Endothelial cell of umbilical vein (primary cell): ENCODE measurements at places on chromosomes 6 and 20. TPM values are rescaled to one million over a fixed set of nuclear protein-coding genes. Genes with fewer than 3 reads are reported as not detected.

Gene ELOVL5
- 140 and 149 TPM in 2 replicates for total RNA-seq

DNA sequence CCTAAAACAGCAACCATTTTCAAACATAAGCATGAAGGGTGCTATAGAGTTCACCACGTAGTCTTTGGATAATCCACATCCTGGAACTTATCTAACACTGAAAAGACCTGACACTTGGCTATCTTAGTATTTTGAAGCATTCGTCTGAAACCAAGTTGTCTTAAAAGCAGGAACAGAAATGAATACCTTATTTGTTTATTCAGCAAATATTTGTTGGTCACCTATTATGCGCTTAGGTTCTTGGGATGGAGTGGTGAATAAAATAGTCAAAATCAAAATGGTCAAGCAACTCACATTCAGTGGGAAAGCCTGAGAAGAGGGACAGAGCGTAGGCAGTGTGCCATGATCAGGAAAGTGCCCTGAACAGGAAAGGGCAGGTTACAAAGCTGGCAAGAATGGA, 188.4 kb upstream of the COL21A1 start:
- DNase-seq = no peak

GRCh38 chr6:79070206-79070825, 7.7 kb downstream of the PHIP start:
- DNase-seq = peak; percentile 30

- DNase-seq = peak; percentile 60
These were observed at the start of gene CGAS for GRCh38 chr6:73452107-73452461. TSS of gene CGAS (minus strand) at chr6:73452297. CDS start at chr6:73452181, 116 bp downstream.

Gene FKBP1C
- total RNA-seq = 4.8 and 7.7 TPM in 2 replicates

DNA sequence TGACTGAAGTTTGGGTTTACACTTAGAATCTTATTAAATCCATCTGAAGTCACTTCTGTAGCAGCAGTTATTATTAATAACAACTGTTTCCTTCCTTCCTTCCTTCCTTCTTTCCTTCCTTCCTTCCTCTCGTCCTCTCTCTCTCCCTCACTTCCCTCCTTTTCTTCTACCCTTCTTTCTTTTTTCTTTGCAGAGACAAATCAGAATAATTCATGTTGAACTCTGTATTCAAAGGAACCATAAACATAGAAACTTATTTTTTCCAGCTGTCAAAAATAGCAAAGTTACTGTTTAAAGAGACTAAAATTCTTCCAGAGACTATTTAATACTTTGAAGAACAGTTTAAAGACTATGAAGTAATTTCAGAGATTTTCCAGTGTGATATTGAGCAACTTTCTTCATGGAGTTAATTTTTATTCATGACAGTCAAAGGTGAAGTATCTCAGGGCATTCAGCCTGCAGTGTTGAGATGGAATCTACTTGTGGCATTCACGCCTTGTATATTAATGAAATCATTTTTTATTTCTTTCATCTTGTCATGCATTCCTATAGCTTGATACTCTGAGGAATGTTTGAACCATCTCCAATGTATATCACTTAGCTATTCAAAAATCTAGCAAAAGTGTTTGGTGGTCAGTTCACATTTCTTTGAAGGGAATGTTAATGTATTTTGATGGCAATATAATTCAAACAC, 109.7 kb downstream of the BCAS1 start:
- no peak for DNase-seq

Gene BPIFA1
- not detected in 2 replicates for total RNA-seq

Gene ABCC10
- total RNA-seq = 34.8 and 37.9 TPM in 2 replicates

DNA sequence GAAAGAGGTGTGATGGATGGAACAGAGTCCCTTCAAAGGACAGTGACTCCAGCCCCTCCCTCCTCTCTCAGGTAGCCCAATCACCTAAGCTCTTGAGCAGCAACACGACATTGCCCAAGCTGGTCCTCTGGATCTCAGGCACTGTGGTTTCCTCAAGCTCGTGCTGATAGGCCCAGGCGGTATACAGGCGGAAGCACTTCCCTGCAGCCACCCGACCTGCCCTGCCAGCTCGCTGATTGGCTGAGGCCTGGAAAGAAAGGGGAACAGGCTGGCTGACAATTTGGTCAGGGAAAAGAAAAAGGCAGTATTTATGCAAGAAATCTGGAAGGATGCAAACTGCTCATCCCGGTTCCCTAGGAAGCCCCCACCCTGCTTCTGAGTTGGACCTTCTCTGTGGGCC, 9.6 kb downstream of the C6orf136 start:
- DNase-seq = no peak
